Stimulated activated CD4-positive, alpha-beta T cell treated with anti-CD3 and anti-CD28 coated beads, Interleukin-12 subunit alpha, Interleukin-12 subunit beta, amount 100 ng/mL, for 48 hours (primary cell): ENCODE measurements at places on chromosomes 11 and 22.

GRCh38 chr11:8309862-8310261 lies 46.2 kb upstream of the LMO1 start:
- DNase-seq = no peak

DNA sequence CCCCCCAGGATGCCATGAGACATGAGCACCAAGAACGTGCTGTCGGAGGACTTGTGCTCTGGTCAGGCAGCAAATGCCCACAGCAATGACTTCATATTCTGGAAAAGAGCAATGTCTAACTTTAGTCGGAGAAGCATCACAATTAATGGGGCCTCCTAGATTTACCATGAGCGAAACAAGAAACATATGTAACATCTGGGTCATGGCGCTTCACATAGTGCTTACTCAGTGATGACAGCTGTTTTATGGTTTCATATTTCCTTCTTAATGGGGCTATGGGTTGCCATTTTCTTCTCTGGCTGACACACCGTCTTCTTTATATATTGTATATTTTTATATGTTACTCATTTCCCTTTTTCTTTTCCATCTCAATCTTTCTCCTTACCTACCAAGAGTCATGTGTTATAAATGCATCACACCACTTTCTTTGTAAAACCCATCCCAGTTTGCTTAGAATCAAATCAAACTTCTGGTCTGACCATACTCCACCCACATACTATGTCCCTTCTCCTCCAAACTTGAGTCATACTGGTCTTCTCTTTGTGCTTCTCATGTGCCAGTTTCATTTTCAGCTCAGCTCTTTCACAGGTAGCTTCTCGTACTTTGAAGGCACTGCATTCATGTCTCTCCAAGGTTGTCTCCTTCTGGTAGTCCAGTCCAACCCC lies 9.4 kb upstream of the CASP12 start:
- DNase-seq = no peak

DNA sequence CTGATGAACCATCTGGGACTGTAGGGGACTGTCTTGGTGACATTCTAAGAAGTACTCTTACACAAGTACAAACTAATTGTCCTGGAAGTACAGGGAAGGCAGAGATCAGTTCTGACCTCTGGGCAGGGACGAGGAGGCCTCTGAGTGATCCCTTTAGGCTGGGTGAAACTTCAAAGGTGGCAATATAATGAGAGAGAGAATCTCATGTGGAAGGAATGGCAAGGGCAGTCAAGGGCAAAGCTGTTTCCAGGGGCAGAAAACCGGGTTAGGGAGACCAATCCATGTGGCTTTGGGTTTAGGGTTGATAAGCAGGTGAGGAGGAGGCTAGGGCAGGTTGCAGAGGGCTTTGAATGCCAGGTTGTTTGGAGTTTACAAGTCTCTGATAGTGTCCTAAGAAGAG lies 21.3 kb upstream of the MYH9 start:
- no peak for DNase-seq

GRCh38 chr11:116707161-116707629 lies 65.6 kb downstream of the BUD13 start:
- no peak for DNase-seq

DNA sequence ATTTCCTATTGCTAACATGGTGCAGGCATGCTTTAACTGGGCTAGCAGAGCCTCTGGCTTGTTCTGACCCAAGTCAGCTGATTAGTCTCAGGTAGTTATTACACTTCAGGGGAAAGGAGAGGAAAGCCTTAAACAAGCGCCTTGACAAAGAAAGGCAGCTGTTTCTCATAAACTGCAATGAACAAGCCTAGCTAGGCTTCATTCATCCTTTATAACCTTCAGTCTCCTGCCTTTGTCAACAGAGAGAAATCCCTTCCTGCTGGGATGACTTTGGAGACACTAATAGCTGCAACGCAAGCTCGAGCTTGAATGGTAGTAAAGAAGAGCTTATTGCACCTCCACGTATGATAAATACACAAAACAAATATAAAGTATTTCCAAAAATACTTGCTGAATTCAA lies 68.4 kb downstream of the CCDC34 start:
- DNase-seq = no peak

DNA sequence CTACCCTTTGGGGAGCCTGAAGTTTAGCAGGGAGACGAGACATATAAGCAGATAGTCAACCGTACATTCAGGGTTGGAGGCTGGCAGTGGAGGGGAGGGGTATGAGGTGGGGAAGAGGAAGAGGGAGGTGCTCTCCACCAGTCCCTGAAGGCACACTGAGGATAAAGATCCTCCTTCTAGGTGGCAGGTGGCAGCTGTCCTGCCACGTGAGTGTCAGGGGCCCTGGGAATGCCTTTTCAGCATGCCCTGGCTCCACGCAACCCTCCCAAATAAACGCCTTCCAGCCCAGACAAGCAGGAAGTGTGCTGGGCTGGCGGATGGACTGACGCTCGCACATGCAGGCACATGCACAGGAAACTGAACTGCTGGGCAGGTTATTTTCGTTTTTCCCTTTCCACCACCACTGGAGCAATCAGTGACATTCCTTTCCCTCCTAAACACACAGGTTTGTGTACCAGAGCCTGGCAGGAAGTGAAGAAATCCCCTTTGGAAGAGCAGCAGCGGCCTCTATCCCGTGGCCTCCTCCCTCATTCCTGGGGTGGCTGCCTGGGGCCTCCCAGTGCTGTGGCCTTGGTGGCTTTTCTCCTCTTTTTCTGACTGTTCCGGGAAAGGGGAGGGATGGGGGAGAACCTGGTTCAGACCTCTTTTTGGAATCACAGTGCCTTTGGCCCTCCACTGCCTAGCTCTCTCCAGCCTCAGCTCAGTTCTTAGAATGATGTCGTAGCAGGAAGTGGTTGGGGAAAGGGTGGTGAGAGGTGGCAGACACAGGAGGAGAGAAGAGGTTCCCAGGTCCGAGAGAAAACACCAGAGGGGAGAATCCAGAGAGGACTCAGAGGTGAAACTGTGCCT lies 157.0 kb upstream of the TIMP3 start:
- no peak for DNase-seq

- DNase-seq = no peak
Measured at GRCh38 chr11:108027057-108027456, 18.4 kb downstream of the CUL5 start.

DNA sequence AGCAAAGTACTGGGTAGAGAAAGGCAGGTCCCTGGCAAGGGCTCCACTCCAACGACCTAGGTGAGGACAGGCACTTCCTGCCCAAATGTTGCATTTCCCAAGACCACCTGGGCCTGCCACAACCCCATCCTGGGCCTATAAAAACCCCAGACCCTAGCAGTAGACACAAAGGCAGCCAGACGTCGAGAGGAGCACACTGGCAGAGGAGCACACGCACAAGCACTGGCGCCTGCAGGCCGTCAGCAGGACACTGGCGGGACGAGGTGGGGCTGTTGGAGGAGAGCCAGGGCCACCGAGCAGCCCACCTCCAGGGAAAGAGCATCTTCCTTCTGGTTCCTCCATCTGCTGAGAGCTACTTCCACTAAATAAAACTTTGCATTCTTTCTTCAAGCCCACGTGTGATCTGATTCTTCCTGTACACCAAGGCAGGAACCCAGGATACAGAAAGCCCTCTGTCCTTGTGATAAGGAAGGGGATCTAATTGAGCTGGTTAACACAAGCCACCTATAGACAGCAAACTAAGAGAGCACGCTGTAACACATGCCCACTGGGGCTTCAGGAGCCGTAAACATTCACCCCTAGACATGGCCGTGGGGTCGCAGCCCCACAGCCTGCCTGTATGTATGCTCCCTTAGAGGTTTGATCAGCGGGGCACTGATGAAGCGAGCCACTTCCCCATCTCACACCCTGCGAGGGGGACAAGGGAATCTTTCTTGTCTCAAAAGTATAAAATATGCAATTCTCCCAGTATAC lies 89.7 kb upstream of the MTMR2 start:
- peak; percentile 4 for DNase-seq

GRCh38 chr11:44229624-44230023 lies 80.3 kb downstream of the ALX4 start:
- DNase-seq = no peak

- no peak for DNase-seq
Measured at GRCh38 chr11:2481253-2481652, 36.4 kb downstream of the KCNQ1 start.

GRCh38 chr11:96524475-96524874 lies 134.7 kb downstream of the JRKL start:
- DNase-seq = no peak

DNA sequence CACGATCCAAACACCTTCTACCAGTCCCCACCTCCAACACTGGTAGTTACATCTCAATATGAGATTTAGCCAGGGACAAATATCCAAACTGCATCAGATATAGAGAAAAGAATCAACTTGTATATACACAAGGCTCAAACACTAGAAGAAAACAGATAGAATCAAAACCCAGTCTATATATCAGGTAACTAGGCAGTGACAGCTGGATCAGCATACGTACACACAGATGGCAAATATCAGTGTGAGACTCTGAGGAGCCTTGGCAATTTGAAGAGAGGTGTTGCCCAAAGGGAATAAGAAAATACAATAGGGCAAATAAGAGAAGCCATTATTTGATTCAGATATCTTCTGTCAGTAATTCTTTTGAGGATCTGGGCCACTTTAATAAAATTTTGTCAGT lies 951.3 kb upstream of the CHORDC1 start:
- no peak for DNase-seq

DNA sequence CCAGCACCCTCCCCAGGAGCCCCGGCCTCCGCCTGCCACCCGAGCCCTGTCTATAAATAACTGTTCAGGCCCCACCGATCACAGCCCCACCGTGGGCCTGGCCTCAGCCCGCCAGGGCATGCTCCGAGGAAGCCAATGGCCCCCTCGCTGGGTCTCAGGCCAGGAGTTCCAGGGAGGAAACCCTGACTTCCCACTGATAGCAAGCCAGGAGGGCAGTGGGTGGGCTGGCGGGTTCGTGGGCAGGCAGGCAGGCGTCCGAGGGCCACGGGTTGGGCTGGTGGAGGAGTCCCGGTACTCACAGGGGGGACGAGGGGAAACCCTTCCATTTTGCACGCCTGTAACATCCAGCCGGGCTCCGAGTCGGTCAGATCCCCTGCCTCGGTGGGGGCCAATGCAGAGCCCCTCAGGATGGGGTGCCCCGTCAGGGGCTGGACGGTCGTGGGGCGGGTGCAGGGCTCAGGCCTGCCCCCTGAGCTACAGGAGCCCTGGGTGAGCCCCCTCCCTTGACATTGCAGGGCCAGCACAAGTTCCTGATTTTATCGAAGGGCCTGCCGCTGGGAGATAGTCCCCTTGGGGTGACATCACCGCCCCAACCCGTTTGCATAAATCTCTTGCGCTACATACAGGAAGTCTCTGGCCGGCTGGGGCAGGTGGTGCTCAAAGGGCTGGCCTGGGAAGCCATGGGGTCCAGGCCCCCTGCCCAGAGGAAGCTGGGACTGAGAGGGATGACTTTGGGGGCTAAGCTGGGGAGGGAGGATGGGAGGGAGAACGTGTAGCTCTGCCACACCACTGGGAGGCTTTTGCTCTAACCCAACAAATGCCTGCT lies at the start of gene SPI1:
SPI1 (minus strand) TSS at position 538 of the 826 bp plus-strand sequence; CDS start at position 344, 194 bp downstream.
- no peak for DNase-seq

- no peak for DNase-seq
Measured at GRCh38 chr11:68977781-68978625, 2.8 kb downstream of the MRGPRD start.

- DNase-seq = no peak
Measured at GRCh38 chr11:43145653-43146052, 166.1 kb upstream of the API5 start.

GRCh38 chr11:66881451-66881835 lies 24.6 kb downstream of the LRFN4 start:
- no peak for DNase-seq

DNA sequence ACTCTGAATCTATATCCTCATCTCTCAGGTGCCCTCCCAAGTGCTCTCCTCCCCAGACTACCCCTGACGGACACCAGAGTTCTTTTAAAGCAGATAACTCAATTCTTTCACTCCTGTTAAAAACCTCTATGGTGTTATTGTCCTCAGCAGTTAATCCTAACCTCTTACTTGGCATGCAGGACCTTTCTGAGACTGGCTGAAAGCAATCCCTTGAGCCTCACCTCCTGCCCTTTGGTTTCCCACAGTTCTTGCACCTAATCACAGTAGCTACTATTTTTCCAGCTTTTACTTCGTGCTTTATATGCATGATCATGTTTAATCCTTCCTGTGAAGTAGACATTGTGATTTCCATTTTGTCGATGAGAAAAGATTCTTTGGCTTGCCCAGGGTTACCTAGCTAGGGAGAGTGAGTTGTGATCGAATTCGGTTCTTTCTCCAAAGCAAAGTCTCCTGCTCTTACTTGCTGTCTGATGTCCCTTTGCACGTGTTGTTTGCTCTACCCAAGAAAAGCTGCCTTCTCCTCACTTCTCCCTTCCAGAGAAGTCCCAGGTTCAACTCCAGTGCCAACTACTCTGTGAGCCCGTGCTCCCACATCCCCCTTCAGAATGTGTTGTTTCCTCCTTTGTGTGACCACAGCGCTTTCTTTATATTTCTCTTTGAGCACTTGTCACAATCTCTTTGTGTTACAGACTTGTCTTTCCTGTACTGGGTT lies 2.1 kb downstream of the UBE2L3 start:
- DNase-seq = no peak

DNA sequence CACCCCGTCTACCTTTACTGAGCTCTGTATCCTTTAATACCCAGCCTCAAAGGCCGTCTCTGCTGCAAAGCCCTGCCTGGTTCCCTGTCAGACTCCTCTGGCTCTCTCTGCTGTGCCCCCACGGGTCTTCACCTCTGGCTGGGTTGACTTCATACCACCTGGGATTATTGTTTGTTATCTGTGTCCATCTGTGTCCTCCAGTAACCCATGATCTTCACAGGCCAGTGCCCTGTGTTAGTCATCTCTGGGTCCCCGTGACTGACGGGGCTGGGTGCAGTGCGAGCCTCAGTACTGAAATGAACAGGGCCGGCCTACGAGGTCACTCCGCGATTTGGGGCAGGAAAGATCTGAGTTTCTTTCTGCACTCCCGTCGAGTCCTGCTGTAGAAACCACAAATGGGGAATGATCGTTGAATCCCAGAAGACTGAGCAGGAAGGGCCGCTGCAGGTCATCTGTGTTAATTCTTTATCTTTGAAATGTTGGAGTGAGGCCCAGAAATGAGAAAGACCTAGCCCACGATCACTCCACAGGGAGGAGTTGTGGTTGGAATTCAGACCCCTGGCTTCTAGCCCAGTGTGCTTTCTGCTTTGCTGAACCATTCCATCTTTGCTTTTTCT lies 12.3 kb upstream of the TUB start:
- DNase-seq = no peak

GRCh38 chr11:116376547-116376946 lies 396.2 kb downstream of the BUD13 start:
- no peak for DNase-seq

GRCh38 chr11:124717786-124718651 lies 21.7 kb upstream of the NRGN start:
- DNase-seq = no peak

GRCh38 chr11:86579406-86579731 lies 93.0 kb downstream of the ME3 start:
- DNase-seq = no peak
